ENCODE measurements at places on chromosomes 5 and 9. TPM values are rescaled to one million over a fixed set of nuclear protein-coding genes. Genes with fewer than 3 reads are reported as not detected.

DNA sequence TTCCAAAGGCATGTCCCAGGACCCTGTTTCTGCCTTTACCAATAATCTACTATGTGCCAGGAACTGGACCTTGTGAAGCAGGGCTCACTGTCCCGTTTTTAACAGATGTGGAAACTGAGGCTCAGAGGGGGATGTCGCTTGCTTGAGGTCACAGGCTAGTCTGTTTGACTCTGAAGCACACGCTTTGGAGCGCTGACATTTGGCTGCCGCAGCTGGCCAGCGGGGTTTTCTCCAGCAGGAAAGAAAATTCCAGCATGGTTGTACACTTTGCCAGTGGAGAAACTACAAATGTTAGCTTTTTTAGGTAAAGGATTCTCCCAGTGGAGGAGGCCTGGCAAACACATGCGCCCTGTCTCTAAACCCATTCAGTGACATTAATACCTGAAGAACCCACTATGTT is 50.5 kb downstream of the SH3PXD2B start:
- DNase-seq, result peak; percentile 62

DNA sequence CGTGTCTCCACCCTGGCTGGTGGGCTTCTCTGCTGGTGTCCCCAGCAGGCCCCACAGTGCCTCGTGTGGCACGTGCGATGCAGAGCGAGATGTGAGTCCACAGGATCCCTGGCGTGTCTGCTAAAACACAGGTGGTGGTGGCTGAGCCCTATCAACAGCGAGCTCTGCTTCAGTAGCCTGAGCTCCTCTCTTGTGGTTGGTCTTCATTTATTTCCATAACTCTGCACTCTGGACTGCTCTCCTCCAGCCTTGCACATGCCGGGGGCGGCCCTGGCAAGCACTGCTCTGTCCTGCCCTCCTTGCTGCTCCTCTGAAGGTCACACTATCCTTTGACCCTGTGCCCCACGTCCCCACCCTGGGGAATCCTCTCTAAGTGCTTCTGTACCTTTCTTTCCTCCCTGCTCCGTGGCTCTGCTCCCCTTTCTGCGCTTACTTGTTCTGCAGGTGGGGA is 59.2 kb downstream of the NSUN2 start:
- DNase-seq, result no peak

DNA sequence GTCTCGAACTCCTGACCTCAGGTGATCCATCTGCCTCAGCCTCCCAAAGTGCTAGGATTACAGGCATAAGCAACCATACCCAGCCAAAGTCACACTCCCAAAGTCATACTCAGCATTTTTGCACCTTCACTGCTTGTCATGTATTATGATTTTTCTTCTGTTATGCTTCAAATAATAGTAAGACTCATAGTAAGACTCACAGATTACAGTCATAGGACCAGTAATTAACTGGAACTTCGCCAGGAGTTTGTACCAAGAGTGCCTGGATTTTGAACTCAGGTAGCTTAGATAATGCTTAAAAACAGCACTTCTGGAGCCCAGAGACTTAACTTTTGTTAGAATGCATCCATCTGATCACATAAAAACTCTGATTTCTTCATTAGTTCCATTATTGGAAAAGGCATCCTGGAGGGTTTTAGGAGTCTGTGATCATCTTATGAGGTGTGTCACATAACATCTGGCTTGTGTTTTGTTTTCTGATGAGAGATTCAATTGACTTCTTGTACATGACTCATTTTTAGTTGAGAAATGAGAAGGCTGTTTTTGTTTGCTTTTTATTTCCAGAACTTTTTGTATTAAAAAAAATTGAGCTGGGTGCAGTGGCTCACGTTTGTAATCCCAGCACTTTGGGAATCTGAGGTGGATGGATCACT is 131.5 kb downstream of the ADAMTS19 start:
- DNase-seq, result no peak

DNA sequence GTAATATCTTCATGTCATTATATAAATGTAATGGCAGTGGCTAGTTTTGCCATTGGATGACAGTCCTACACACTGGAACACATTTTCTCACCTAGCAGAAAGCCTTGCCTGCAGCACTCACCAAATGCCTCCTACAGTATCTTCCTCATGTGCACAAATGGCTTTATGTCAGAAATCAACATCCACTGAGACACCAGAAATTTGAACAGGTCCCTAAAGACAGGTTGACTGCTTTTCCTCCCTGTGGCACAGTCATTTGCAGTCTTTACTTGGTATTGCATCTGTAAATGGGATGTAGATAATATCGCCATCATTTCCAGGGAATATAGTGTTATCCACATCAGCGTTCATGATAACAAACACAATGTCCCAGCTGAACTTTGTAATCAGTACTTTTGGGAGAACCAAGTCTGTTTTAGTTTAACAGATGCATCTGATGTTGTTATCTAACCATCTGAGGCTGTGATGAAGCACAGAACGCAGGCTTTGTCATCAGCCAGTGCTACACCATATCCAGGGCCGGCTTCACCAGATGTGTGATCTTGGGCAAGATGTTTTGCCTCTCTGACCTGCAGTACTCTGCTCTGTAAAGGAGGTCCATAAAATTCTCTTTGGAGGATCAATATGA is 83.9 kb upstream of the TAS2R1 start:
- no peak for DNase-seq

DNA sequence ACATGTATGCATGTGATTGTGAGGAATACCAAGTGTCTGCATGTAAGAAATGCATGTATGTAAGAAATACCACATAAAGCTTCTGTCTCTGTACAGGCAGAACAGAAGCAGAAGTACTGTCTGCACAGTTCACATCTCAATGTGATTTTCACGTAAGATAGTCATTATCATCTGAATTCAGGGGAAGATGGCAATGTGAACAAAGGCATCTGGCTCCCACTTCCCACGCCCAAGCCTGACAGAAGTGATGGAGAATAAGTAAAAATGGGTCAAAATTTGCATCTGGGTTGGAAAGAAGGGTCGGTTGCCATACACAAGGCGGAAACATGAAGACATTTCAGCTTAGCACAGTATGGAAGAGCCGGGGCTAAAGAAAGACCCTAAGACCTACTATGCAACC is 71.7 kb downstream of the SUSD1 start:
- no peak for DNase-seq

DNA sequence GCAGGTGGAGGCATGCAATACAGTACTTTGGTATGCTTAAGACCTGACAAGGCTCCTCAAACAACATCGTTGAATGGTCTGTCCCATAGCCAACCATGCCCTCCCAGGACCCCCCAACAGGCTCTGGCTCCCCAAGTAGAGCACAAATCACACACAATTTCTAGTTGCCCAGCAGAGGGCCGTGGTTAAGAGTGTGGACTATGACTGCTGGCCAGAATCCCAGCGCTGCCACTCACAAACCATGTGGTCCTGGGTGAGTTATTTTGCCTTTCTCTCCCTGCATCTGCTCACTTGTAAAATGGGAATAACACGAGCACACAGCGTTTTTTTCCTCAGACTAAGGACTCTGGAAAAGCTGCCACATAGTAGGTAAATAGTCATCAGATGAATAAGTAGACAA is 6.5 kb downstream of the CKMT2 start:
- DNase-seq, result no peak

Gene TPM2
- 1,228 TPM for total RNA-seq

Gene TMEM252
- total RNA-seq, result not detected

Gene IFNA2
- not detected for total RNA-seq

Gene IFNB1
- total RNA-seq, result not detected

Gene PDCD1LG2
- total RNA-seq, result 2.3 TPM

Gene SNAPC3
- total RNA-seq, result 18.7 TPM

Gene IRX4
- total RNA-seq, result not detected

Gene THBS4
- not detected for total RNA-seq

Gene RNF180
- 4.9 TPM for total RNA-seq

Gene AFAP1L1
- total RNA-seq, result 66.5 TPM

Gene FAT2
- not detected for total RNA-seq

All from stomach (tissue), 19 donors.